ENCODE measurements at places on chromosomes 7 and 10. TPM values are rescaled to one million over a fixed set of nuclear protein-coding genes. Genes with fewer than 3 reads are reported as not detected.

DNA sequence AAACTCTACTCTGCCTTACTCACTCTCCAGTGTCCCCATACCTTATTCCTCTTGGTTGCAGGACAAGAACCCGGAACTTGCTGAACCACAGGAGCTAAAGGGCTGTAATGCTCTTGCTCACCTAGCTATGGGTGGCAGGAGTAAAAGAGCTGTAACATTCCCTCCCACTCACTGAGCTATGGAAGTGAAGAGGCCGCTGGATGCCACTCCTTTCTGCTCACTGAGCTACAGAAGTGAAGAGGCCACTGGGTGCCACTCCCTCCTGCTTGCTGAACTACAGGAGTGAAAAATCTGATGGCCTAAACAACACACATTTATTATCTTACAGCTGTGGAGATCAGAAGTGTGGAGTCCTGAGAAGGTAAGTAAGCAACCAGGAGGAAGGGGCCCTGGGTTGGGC lies 17.5 kb downstream of the MRPS24 start:
- no peak overlapping the region for H3K4me3 ChIP-seq
- H3K36me3 ChIP-seq, result no peaks in the 10 kb centered on the region
- no peaks in the 10 kb centered on the region for H3K27me3 ChIP-seq
- H3K4me1 ChIP-seq, result no peaks in the 10 kb centered on the region
- no peak overlapping the region for H3K27ac ChIP-seq
- DNase-seq, result no peak

- no peaks in the 10 kb centered on the region for H3K36me3 ChIP-seq
- H3K4me1 ChIP-seq, result no peaks in the 10 kb centered on the region
- DNase-seq, result no peak
- no peak overlapping the region for H3K4me3 ChIP-seq
- no peaks in the 10 kb centered on the region for H3K27me3 ChIP-seq
Measured at GRCh38 chr7:157744786-157745601, 408.2 kb downstream of the DNAJB6 start.

GRCh38 chr7:121620953-121621606 lies 225.0 kb upstream of the FAM3C start:
- no peak overlapping the region for H3K27ac ChIP-seq
- no peaks in the 10 kb centered on the region for H3K27me3 ChIP-seq
- H3K36me3 ChIP-seq, result no peaks in the 10 kb centered on the region

DNA sequence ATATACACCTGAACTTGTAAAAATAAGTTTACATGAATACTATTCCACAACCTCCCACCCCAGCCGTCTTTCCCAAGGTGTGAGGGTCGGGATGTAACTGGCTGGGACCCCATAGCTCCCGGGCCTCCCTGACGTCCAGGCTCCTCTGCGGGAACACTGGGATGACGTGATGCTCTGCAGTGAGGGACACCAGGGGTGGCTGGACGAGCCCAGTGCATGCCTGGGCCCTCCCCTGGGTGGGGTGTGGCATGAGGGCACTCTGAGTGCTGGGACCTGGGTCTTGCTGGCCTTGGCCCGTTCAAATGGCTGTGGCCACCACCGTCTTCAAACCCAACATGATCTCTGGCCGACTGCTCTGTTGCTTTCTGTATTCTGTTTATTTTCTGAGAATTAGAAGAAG lies 182.4 kb downstream of the DNAJB6 start:
- no peaks in the 10 kb centered on the region for H3K36me3 ChIP-seq
- no peak for DNase-seq
- H3K4me3 ChIP-seq, result no peak overlapping the region
- H3K27me3 ChIP-seq, result no peaks in the 10 kb centered on the region
- no peaks in the 10 kb centered on the region for H3K4me1 ChIP-seq

DNA sequence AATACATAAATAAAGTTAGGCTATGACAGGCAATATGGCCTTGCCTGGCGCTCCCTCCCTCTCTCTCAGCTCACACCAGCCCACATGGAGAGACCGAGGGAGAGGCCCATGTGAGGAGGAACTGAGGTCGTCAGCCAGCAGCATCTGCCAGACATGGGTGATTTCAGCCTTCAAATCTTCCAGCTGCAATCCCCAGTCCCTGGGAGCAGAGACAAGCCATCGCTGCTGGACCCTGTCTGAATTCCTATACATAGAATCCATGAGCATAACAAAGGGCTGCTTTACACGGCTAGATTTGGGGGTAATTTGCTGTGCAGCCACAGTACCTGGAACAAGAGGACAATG lies 35.6 kb downstream of the ANKRD16 start:
- H3K4me3 ChIP-seq, result no peak overlapping the region
- DNase-seq, result no peak
- H3K36me3 ChIP-seq, result no peaks in the 10 kb centered on the region
- H3K27me3 ChIP-seq, result no peaks in the 10 kb centered on the region

PPP1R3A gene
- not detected for total RNA-seq

EPHB6 gene
- total RNA-seq, result 50.7 TPM

BAMBI gene
- 2.5 TPM for total RNA-seq

CPA2 gene
- total RNA-seq, result not detected

Measured in CD4-positive, alpha-beta T cell (primary cell).